ENCODE measurements at places on chromosomes 1 and 21.
A peak's percentile ranks its signal among the peaks of the same experiment; 100 is the strongest.

DNA sequence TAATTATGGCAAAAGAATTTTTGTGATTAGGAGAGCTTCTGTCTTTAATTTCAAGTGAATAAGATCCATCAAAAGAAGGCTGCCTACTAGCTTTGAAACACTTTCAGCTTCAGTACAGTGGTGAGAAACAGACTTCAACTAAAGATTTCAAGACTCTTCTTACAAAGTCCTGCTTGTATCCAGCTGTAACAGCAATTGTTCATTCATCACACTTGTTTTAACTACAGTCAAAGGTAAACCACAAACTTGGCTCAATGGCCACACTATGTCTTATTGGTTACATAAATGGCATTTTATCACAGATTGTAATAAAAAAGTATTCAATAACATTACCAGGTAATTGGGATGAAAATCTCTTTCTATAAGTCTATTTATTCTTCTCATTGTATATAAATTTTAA, 59.2 kb downstream of the WARS2 start:
- peak; percentile 70 for DNase-seq

DNA sequence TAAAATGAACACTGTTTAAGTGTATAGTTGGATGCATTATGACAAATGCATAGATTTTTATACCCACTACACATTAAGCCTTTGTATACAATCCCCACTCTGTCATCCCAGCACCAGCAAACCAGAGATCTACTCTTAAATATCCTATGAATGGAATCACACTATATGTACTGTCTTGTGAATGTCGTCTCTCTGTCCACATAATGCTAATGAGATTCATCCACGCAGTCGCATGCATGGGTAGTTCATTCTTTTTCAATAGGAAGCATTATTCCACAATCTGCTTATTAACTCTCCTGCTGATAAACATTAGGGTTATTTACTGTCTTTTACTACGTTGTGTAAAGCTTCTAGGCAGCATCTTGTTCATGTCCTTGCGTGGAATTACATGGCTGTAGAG, 892.3 kb downstream of the LTN1 start:
- DNase-seq = no peak

- no peak for DNase-seq
Observed at GRCh38 chr1:203302456-203302855, 2.9 kb upstream of the BTG2 start.

DNA sequence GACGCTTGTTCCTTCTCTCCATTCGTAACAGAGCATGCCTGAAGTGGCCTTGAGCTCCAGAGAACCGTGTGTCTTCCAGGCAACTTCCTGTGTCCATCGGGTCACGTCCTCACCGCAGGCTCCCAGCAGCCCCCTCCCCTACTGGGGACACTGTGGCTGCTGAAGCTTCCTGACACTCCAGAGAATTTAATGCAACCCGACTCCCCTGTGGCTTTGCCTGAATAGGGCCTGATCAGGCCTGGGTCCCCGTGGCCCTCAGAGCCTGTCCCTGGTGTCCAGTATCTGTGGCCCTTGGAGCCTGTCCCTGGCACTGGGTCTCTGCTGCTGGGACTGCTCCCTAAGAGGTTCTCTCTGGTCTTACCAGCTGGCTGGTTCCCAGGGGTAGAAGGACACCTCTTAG, 219.7 kb upstream of the VAMP3 start:
- no peak for DNase-seq

GRCh38 chr1:171122893-171123292, 32.2 kb downstream of the FMO3 start:
- no peak for DNase-seq

DNA sequence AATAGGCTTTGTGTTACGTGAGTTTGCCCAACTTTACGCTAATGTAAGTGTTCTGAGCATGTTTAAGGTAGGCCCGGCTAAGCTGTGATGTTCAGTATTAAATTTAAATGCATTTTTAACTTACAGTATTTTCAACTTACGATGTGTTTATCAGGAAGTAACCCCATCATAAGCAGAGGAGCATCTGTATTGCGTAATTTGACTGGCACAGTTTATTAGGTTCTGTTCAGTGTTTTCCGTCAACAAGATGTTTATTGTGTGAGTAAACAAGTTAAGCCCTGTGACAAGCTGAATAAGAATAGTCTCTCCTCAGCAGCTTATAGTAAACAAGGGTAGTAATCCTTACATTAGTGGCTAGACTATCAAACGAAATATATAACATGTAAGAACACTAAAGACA, 27.2 kb upstream of the SHISA4 start:
- DNase-seq = no peak

GRCh38 chr21:8998946-8999681, 1522.3 kb upstream of the TPTE start:
- peak; percentile 1 for DNase-seq

DNA sequence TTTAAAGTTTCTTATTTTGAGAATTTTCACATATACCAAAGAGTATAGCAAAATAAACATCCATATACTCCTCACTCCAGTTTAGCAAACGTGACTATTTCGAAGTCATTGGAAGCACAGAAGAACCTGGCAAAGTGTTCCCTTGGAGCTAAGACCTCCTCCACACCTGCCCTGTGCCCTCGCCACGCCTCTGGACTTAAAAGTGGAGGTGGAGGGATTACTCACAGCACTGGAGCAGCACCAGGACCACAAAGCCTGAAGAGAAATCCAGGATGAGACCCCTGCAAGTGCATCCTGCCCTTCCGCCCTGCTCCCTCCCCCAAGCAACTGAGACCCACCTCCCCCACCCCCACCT, 436 bp downstream of the CHI3L1 start:
- no peak for DNase-seq

DNA sequence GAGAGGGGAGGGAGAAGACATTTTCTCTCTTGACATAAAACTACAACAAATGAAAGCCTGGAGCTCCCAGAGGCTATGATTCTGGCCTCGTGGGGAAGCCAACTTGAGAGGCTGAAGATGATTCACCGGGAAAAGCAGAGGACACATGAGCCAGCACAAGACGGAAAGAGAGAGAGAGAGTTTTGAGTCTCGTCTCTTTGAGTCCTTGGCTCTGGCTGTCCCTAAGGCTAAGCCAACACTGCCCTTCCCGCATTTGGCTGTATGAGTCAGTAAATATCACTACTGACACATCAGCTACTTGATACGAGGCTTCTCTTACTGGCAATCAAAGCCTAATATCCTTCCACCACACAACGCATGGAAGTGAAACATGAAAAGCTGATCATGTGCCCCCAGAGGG, 95.5 kb downstream of the GRIK3 start:
- peak; percentile 22 for DNase-seq

- no peak for DNase-seq
Observed at GRCh38 chr1:153615406-153615805, 719 bp downstream of the S100A14 start.

DNA sequence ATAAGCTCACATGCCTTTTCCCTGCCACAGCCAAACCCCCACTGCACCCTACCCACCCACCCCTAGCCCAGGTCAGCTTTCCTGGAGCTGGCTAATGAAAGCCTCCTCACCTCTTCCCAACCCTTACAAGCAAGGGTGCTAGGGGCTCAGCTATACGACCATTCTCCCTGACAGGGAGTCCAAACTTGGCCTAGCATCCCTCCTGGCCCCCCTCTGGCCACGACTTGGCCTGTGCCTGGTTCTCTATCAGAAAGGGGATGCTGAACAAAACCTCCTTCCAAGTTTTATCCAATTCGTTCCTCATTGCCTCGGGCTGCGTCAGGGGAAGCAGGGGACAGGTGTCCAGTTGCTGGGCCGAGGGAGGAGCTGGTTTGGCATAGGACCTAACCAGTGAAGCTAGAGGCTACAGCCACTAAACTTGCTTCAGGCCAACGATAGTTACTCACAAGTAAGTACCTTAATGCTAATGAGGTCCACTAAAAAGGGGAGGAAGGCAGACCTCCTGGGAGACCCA, 8.6 kb downstream of the TMEM81 start:
- no peak for DNase-seq

- DNase-seq = peak; percentile 50
Observed at GRCh38 chr1:217525773-217526490, 105.0 kb downstream of the GPATCH2 start.

- DNase-seq = no peak
Observed at GRCh38 chr1:61051719-61052394, 30.5 kb upstream of the NFIA start.

- DNase-seq = no peak
Observed at GRCh38 chr1:229148041-229148671, 122.8 kb upstream of the RAB4A start.

GRCh38 chr21:44966135-44967081, 26.6 kb downstream of the SLX9 start:
- no peak for DNase-seq

- no peak for DNase-seq
Observed at GRCh38 chr1:48627486-48627885, 149.2 kb downstream of the BEND5 start.

DNA sequence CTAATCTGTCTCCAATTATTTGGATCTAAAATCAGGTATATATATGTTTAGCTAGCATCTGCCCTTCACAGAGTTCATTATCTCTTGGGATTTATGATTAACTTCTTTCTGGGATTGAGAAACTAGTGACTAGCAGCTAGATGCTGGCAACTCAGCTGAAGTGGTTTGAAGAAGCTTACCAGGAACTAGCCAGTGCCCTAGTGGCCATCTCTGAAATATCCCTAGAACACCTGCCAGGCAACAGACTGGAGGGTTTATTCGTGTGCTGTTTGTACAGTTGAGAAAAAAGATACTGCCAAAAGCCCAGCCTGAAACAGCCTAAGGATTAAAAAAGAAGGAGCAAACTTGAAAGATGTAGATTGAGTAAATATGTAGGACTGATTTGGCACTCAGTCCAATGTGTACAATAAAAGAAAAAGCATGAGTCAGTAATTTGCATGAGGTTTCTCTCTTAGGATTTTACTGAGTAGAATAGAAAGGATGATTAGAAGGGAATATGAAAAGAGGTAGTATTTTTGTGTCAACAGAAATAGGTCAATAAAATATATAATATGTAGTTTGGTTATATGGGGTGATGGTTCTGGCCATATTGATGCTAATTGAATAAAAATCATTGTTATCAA, 1144.6 kb upstream of the ADGRL2 start:
- peak; percentile 59 for DNase-seq

DNA sequence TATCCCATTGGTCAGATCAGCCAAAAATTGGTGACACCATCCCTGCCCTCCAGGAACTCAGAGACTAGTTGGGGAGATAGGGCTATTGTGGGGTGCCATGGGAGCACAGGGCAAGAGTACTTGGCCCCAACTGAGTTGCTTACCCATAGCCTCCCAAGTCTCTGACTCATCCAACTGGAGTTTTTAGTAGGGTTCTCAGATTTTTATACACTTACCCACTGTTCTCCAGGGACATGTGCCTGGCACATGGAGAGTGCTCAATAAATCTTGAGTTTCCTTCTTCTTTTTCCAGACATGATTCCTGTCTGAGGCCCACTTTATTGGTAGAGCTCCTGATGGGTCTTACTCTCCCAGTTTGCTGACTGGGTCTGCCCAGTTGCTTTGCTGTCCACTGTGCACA, 56.7 kb downstream of the OVGP1 start:
- no peak for DNase-seq

GRCh38 chr1:7589080-7589735, 181.9 kb upstream of the VAMP3 start:
- DNase-seq = no peak

Measured in PC-3 (cell line).